ENCODE measurements at places on chromosomes 6 and 20.
A peak's percentile ranks its signal among the peaks of the same experiment; 100 is the strongest.

DNA sequence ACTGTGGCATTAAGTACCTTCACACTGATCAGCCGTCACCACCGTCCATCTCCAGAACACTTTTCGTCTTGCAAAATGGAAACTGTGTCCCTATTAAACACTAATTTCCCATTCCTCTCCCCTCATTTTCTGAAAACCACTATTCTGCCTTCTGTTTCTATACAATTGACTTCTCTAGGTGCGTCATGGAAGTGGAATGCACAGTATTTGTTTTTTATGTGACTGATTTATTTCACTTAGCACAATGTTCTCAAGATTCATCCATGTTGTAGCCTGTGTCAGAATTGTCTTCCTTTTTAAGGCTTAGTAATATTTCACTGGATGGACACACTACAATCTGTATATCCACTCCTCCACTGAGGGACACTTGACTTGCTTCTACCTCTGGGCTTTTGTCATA is 53.8 kb upstream of the PDE10A start:
- DNase-seq, result no peak

DNA sequence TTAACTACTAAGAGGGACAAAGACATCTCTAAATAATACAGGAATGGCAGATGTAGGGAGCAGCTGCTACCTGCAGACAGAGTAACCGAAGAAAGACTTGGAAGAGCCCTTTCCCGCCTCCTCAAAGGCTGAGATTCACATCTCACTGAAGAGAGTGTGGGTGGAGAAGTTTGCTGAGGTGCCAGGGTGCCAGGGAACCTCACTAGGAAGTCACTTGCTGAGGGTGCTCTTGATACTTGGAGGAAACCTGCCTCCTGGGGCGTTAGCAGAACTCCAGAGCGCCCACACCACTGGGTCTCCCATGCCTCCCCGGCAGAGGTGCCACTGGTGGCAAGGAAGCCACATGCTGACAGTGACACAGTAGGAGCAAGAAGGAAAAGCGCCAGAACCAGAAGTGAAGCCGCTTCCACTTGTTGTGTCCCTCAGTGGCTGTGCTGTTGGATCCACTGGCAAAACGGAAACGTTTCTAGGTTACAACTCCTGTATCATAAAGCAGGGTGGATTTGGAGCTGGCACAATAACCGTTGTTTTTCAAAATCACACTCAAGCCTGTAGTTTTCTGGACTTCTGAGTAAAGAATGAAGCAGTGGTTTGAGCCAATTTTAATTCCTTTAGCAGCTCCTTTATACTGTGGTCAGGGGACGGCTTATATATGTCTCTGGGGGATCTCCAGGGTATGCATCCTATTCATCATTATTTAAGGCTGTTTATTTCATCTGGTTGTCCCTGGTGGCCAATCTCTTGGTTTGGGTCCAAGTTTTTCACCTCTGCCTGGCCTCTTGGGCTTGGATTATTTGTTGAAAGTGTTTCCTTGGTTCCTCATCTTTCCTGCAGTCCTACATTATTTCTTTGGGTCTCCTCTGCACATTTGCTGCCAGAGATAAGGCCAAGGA is 64.5 kb downstream of the CDC5L start:
- DNase-seq, result no peak

GRCh38 chr6:41194386-41194785 is 6.6 kb downstream of the TREML2 start:
- no peak for DNase-seq

DNA sequence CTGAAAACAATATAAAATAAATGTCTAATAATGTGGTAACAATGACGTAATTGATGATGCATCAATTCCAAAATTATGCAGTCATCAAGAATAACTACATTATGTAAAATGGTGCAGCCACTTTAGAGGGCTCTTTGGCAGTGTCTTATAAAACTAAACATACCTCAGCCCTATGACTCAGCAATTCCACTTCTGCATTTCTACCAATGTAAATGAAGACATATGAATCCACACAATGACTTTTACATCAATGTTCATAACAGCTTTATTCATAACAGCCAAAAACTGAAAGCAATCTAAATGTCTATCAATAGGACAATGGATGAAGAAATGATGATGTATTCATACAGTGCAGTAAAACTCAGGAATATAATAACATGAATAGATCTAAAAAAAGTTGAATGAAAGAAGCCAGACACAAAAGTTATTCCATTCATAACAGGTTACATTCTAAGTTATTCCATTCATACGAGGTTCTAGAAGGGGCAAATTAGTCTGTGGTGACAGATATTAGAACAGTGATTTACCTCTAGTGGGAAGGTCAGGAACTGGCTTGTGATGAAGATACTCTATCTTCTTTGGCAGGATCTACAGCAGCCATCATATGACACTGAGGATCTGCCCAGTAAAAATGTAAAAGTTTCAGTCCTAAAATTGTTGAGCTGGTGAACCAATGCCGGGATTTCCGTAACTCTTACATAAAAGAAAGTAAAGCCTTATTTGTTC is 396.1 kb downstream of the PLCB1 start:
- peak; percentile 71 for DNase-seq

Data from inflammatory macrophage treated with lipopolysaccharide for 1 hour (primary cell).